ENCODE measurements at places on chromosomes 5 and 9.
A peak's percentile ranks its signal among the peaks of the same experiment; 100 is the strongest.

GRCh38 chr5:16568875-16569580, 47.8 kb downstream of the RETREG1 start:
- peak; percentile 60 for DNase-seq

GRCh38 chr9:127336086-127336485, 60.9 kb upstream of the SLC2A8 start:
- no peak for DNase-seq

- no peak for DNase-seq
Measured at GRCh38 chr5:170903075-170903474, 41.3 kb downstream of the RANBP17 start.

- no peak for DNase-seq
Measured at GRCh38 chr9:84821431-84821830, 151.9 kb downstream of the NTRK2 start.

- DNase-seq = no peak
Measured at GRCh38 chr5:56175021-56175420, 58.1 kb downstream of the ANKRD55 start.

DNA sequence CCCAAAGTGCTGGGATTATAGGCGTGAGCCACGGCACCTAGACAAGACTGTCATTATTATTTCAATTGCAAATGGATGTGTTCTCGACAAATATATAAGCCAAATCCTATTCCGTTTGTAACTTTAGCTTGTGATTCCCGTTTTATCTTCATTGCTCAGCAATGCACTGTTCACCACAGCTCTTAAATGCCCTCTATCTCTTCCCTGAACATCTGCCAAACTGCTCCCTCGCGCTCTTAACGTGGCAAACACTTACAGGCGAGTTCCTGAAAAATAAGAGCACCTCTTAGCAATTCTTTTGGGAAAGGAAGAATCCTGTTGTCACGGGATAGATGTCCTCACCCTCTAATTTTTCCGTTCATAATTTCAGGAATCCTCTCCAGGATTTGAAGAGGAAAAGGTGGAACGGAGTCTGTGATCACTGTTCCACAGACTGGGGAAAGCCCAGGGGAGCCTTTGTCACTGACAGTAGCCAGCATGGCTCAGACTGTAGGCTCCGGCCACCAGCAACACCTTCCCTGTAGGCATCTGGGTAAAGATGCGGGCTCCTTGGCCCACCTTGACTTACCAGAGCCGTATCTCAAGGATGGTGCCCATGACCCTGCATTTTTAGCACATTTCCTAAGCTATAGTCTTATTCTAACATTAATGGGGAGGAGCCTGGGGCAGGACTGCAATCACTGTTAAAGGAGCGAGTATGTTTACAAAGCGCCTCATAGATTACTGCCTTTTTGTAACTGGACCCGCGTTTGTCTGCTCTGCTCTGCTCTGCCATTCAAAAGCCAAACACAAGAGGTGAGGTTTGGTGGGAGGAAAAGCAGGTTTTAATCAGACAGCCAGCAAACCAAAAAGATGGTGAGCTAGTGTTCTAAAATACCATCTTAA, 20.2 kb upstream of the GNPDA1 start:
- no peak for DNase-seq

GRCh38 chr5:144210655-144211054, 40.0 kb downstream of the KCTD16 start:
- DNase-seq = no peak

DNA sequence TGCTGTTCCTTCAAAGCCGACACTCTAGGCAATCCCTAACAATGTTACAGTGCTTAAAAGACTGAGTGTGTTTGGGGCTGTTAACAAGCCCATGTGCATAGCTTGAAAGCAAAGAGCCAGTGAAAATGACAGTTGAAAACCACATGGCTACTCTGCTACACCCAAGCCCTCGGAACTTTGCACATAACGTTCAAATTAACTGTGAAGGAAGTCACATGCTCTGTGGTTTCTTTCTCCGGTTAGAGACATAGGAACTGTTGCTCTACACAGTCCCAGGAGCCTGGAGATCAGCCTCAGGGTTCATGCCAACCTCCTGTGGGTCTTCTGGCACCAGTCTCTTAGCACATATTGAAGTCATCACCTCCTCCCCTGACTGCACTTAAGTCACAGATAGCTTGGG, 51.1 kb downstream of the C9orf152 start:
- DNase-seq = no peak

- DNase-seq = no peak
Measured at GRCh38 chr5:72205431-72206009, 98.2 kb downstream of the MAP1B start.

DNA sequence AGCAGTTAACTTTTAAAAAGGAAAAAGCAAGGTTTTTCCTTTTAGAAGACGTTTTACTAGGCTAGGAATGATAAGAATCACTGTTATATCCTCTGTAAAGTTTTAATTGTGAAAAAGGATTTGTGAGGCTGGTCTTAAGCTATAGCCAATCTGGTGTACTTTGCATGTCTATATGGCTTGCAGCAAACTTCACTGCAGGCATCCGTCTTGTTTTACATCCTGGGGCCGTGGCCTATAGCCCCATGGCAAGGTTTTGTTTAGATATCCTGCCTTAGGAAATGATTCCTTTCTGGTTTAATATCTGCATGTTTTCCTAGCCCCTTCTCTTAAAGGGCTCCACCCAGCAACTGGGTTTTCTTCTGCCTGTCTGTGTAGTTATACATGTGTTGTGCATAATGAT, 272.8 kb downstream of the ICE1 start:
- DNase-seq = no peak

DNA sequence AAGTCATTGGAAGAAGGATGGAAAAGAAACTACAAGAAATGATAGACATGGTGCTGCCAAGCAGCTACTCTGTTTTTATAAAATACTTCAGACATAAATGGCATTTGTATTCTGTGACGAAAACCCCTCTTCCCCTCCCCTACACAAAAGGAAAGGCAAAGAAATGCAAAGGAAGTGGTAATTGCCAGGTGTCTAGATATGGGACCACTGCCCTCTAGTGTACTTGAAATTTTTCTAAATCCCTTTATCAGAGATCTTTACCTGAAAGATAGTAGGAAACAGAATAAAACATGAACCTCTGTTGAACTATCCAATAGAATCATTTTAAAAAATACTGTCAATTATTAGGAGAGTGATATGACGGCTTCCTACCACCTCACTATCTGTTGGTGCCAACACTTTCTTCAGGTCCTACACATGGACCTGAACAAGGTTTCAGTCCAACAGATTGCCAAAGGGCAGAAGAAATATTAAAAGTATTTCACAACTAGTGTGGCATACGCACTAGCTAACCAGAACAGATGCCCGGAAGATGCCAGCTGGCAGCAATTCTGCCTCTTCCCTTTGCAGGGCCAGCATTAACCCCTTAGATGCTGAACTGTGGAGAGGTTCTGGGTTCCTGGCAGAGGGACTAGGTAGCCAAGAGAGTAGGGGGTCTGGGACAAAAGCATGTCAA, 104.1 kb downstream of the TSSK1B start:
- peak; percentile 70 for DNase-seq

DNA sequence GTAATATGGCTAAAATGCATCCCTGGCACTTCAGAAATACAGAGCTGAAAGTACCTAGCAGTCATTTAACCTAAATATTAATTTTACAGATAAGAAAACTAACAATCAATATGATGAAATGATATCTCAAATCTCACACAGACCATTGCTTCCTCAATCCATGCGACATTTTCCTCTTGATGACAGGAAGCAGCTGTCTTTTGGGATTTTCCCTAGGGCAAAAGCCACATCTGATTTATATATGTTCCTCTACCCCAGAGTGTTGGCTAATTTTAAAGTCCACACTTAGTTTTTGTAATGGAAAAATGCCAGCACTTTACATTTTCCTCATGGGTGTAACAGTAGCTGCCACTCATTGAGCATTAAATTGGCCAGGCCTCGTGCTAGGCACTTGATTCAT, 47.7 kb upstream of the ITGA1 start:
- no peak for DNase-seq

GRCh38 chr9:116156621-116157314, 3.2 kb downstream of the PAPPA start:
- DNase-seq = peak; percentile 75

GRCh38 chr5:122036326-122036725, 41.7 kb downstream of the LOX start:
- no peak for DNase-seq

DNA sequence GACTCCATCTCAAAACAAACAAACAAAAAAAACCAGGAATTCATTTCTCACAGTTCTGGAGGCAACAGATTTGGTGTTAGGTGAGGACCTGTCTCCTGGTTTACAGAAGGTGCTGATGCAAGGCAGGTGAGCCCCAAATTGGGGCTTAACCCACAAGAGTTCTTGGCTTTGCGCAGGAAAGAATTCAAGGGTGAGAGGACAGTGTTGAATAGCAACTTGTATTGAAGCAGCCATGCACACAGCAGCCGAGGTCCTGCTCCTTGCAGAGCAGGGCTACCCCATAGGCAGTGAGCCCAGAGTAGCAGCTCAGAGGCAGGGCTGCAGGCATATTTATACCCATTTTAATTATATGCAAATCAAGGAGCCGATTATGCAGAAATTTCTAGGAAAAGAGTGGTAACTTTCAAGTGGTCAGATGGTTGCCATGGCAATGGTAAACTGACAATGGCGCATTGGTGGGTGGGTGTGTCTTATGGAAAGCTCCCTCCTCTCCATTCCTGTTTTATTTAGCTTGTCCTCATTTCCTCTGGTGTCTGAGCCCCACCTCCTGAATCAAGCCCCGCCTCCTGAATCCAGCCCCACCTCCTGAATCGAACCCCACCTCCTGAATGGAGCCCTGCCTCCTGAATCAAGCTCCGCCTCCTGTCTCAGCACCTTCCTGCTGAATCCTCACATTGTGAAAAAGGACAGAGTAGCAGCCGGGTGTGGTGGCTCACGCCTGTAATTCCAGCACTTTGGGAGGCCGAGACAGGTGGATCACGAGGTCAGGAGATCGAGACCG, 34.5 kb upstream of the COL5A1 start:
- no peak for DNase-seq

DNA sequence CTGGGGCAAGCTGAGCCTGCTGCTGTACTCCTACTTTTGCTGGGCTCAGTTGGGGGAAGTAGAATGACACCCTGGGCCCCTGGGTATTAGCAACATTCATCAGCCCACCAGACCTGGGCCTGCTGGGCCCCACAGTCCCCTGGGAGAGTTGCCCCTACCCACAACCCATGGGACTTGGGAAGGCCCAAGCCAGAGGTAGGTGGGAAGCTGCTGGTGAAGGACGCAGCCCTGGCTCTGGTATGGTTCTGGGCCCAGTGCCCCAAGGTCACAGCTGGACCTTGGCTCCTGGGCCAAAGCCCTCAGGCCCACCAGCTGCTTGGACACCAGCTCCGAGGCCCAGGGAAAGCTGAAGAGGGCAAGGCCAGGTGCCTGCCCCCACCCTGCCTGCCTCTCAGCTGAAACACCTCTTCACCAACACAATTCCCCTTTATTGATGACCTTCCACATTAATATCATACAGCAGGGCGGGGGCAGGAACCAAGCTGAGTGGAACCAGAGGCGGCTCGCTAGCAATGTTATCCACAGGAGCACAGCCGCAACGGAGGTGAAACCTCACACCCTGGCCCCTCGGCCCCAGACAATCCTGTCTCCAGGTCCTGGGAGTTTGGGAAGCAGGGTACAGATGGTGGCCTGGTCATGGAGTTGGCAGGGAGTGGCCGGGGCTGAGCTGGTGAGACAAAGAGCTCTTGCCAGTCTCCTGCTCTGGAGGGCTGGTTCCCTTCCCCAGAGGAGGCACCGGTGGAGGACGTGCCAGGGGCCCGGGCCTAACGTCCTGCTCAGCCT, 13.7 kb downstream of the DOLPP1 start:
- no peak for DNase-seq

DNA sequence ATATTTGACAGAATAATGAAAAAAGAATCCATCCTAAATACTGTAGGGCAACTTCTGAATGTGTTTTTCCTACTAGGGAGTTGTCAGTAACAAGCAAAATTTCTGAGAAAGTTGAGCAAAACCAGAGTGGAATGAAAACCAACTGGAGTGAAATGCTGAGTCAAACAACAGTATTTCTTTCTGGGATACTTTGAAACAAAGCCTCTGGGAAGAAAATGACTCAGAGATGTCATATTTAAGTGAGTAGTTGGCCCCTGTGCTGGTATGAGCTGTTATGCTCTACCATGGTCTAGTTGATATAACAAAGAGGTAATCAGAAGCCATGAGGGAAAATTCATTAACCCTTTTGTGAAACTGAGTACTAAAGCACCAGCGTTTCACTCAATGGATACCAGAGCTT, 372.1 kb upstream of the C9orf72 start:
- DNase-seq = no peak

- no peak for DNase-seq
Measured at GRCh38 chr9:117796681-117797080, 92.5 kb downstream of the TLR4 start.

- no peak for DNase-seq
Measured at GRCh38 chr5:165076686-165077085, 1571.3 kb downstream of the MAT2B start.

- peak; percentile 10 for DNase-seq
Measured at GRCh38 chr9:92947268-92948037, at the start of gene FGD3. FGD3 (plus strand) TSS chr9:92947523; CDS start chr9:92976257, 28,734 bp downstream.

GRCh38 chr5:81629986-81630385, 120.9 kb downstream of the SSBP2 start:
- no peak for DNase-seq

DNA sequence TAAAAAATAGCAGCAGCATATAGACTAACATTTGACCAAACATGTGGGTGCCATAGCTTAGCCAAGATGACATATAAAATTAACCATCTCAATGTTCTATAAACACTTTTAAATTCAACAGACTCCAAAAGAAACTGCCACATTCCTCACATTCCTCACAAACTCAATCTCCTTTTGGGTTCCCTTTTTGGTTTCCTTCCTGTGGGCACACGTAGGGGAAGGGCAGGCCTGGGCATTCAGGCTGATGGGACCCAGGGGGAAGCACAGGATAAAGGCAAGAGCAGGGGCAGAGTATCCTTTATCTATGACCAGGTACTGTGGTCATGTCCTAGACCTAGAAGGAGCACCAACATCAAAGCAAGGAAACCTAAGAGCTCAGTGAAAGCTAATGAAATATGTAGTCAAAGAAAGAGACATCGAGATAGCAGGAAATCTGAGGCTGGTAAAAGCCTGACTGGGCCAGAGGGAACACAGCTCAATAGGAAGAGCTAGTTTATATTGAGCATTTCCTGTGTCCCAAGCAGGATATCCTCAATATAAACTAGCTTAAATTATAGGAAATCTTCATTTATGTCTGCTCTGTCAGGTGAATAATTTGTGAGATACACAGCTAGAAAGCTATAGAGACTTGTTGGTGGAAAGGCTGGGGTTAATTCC, 13.6 kb upstream of the ERAP1 start:
- DNase-seq = no peak

- no peak for DNase-seq
Measured at GRCh38 chr9:133059623-133060022, 2.2 kb upstream of the CEL start.

All from NCI-H1694 treated with DMSO at 0.1 percent for 48 hours (cell line).